ENCODE measurements at places on chromosomes 6 and 20. TPM values are rescaled to one million over a fixed set of nuclear protein-coding genes. Genes with fewer than 3 reads are reported as not detected.

The ZC2HC1B gene
- total RNA-seq = not detected

The TRAM2 gene
- 5.4 TPM for total RNA-seq

The MYH7B gene
- total RNA-seq = 0.29 TPM

The FAM217A gene
- total RNA-seq = not detected

The PKIB gene
- 1.1 TPM for total RNA-seq

- ATAC-seq = peak; percentile 64
Observed at GRCh38 chr6:31473780-31474761, 23.9 kb upstream of the MICB start.

DNA sequence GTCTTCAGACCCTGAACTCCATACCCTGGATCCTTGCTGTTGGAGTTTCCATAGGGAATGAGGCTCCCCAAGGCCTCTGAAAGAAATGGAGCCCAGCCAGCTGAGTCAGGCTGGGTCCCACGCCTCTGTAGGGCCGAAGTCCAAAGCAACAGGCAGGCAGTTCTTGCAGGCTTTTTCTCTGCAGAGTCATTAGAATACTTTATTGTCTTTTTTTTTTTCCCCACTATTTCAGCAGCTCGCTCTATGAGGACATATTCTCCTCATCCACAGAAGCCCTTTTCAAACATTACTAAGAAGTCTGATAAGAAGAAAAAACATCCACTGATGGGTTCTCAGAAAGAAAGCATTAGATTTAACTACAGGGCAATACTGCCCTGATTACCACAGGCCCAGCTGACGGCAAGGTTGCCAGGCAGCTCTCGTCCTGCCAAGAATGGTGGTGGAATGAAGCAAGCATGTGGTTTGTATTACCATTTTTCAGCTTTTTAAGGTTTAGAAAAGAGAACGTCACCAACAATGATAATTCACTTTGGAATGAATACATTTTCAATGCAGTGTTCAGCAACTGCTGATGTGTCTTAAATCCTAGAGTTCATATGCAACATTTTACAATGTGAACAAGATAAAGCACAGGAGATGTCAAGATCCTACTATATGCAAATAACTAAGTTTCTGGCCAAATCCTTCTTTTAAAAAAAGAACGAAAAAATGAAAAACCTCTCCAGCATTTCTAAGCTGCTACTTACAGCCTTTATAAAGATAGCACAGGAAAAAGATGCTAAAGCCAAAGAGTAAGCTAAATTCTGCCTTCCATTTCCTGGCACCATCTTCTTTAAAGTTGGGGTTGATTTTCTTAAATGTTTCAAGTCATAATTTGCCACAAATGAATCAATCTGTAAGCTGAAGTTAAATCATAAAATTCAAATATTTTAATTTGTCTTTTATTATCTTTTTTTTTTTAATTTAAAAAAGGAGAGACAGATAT, 223.6 kb upstream of the CITED2 start:
- no peak for ATAC-seq

DNA sequence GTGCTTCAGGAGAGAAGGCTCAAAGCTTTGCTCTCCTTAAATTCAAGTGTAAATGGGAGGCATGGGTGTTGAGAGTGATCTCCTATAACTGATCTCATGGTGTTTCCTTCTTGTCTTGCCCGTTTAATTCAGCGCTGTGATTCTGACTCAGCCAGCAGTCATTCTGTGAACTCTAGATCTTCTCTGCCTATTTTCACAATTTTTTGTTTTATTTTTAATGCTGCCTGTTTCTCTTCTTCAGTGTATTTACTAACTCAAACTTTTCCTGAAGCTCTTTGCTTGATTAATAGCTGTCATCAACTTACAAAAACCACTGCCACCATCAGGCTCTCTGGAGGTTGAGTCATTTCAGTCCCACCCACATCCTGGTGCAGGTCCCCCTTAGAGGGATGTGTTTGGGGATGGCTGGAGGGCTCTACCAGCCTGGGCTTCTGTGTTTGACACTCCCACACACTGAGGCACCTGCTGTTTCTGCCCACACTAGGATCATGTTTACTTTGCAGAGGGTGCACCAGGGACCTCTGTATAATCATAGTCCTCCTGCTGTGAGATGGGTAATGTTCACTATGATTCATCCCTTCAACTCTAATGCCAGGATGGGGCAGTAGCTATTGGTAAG, 94.0 kb downstream of the SHLD1 start:
- ATAC-seq = peak; percentile 89

DNA sequence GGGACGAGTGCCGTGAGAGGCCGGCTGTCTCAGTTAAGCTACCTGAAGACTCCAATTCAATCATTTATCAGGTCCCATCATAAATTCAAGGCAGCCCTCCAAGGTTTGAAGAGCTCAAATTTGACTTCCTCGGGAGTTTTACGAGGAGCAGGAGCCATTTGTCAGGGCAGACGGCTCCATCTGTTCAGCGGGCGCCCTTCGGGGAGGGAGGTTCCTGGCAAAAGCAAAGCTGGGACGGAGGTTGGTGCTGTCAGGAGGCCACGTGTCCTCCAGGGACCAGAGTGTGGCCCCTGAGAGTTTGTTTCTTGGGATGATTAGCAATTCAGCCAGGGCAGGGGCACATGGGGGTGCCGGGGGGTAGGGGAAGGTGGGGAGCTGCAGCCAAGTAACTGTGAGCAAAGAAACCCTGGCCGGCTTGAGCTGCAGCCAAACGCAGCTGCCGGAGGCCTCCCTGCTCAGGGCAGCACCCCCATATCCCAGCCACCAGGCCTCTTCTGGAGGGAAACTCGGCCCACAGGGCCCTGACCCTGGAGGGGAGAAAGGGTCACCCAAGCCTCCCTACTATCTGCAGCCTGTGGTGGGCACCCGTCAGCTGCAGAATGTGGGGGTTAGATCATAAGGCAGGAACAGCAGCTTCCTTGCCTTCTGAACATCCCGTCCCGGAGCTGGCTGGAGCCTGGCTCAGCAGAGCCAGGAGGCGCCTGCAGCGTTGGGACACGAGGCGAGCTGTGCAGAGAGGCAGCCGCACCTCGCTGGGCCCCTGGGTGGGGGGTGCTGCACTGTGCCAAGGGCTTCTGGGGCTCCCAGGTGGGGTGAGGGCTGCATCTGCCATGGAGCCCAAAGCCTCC, 63.6 kb upstream of the GATA5 start:
- no peak for ATAC-seq

DNA sequence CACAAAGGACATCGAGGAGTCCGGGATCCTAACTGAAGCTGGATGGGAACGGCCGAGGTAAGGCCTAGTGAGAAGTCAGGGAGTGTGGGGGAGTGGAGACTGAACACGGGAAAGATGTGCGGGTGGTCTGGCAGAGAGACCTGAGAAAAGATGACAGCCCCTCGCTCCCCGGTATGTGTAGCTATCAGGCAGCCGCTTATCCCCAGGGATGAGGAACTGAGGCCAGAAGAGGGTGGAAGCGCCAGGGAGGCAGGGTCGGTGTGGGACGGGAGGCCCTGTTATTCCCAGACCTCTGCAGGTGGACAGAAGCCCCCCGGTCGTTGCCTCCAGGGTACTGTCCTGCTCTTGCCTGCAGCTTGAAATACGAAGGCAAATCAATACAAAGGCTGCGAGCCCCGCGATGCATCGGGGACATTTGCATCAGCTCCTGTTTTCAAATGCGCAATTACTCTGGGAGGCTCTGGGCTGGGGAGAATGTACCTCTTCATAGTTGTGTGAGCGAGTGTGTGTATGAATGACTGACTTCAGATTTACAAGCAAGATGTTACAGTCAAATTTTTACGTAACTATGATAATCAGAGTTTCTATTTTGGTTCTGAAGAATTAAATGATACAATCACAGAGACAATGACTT, 221.3 kb downstream of the QKI start:
- no peak for ATAC-seq

- no peak for ATAC-seq
Observed at GRCh38 chr6:116472706-116473105, 11.5 kb downstream of the CALHM6 start.

- no peak for ATAC-seq
Observed at GRCh38 chr6:119132261-119132981, 54.0 kb upstream of the FAM184A start.

DNA sequence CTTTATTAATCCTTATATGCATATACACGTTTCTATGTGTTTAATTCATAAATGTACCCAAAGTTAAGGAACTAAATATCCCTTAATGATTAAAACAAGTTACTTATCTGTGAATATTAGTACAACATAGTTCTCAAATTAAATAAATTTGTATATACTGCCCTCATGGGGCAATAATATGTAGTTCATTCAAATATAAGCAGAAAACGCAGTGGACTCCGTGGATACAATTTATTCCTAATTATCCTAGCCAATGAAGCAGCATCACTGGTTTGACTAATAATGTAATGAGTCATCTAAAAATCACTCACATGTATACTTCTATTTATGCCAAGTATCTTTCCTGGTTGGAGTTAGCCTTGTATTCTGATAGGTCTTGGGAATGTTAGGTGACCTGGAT, 111.6 kb downstream of the TBC1D32 start:
- no peak for ATAC-seq

DNA sequence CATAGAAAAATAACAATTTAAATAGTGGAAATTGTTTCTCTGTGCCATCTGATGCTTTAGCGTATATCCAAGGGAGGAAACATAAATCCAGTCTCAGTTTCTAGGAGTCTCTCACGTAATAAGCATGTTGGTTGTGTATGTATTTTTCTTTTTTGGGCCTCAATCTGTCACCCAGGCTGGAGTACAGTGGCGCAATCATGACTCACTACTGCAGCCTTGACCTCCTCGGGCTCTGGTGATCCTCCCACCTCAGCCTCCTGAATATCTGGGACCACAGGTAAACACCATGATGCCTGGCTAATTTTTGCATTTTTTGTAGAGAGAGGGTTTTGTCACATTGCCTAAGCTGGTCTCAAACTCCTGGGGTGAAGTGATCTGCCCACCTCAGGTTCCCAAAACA, 78.6 kb upstream of the PLN start:
- ATAC-seq = no peak

DNA sequence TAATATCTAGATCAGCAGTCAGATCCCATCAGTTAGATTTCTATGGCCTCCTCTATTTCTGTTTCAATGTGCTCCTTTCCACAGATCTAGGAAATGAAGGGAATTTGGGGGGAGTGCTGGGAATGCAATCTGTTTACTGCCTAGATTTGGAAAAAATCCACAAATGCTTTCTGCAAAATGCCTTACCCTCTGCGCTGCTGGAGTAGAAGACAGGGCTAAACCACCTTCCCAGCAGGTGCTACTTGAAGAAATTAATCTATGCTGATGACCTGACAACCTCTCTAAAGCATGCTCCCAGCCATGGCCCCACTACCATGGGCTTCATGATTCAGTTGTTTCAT, 46.2 kb downstream of the LY86 start:
- ATAC-seq = no peak

DNA sequence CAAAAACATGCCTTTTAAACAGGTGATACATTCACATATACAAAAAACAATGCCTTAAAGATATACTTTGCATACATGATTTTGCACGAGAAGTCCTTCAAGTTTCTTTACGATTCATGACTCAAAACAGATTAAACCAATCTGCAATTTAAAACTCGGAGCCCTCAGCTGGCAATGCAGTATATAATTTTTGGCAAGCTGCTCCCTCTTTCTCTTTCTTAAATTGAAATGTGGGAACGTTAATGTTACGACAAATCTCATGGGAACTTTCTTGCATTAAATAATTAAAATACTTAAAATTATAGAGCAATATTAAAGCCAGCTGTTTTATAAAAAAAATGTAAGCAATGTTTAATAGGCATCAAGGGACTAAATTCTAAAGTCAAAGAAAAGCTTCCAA, 334.6 kb downstream of the ESR1 start:
- no peak for ATAC-seq

- no peak for ATAC-seq
Observed at GRCh38 chr20:21265261-21266190, 37.6 kb upstream of the XRN2 start.

DNA sequence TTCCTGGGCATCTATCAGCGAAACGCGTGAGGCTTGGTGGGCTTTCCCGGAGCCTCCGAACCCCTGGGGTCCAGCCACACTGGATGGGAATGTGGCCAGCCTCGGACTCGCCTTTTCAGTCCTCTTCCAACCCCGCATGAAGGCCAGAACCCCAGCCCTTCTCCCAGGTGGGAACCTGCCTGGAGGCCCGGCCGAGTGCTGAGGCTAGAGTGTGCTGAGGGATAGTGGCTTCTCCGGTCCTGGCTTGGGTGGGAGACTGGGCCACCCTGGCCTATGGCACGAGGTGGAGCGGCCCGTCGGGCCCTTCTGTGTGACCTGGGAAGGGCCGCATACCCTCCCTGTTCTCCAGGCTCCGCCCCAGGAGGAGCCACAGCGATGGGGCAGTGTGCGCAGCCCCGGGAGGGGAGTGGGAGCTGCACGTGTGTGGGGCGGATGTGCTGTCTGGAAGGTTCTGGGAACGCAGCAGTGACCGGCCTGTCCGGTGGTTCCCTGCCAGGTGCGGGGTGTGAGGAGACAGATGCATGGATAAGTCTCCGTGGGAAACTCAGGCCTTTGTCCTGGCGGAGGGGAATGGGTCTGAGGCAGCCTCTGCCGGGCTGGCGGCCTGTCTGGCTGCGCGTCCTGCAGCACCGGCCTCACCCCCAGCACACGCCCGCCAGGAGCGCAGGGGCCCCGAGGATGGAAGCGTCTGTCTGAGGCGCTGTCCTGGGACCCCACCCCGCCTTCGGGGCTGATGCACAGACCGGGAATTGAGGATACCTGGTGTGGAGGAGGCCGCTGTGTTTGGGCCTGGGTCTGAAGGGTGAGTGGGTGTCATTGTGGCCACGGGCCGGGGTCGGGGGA, 1.1 kb upstream of the BHLHE23 start:
- no peak for ATAC-seq

DNA sequence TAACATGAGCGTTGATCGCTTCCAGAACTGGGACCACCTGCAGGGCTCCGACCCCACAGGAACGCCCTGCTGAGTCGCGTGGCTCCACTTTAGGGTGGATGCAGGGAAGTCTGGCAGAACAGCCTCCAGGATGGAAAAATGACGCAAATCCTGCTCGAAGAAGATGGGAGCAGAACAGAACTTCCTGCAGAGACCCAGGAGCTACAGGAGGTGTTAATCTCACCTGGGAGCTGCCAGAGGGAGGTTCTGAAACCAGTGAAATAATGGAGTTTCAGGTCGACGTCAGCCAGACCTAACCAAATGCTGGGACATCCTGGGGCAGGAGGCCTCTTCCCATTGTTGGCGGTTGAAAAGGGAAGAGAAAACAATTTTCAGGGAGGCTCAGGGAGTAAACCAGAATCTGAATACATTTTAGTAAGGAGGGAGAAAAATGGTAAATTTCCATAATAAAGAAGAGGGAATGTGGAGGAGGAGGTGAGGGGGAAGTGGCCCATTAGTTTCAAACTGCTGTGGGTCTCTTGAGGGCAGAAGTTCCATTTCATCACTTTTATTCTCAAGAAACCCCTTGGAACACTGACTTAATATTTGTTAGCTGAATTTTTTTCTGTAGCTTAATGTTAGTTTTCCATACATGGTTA, 558.4 kb upstream of the CDH4 start:
- no peak for ATAC-seq

GRCh38 chr6:15539722-15540270, 123.0 kb downstream of the DTNBP1 start:
- ATAC-seq = no peak

All from activated T-helper 17 cell treated with anti-CD3 and anti-CD28 coated beads, Interleukin-2, amount 50 U/mL, for 72 hours (primary cell).